Hematopoietic multipotent progenitor cell treated with erythropoietin and hydrocortisone succinate and interleukin-3 and kit ligand, for 6 days (in vitro differentiated cells): ENCODE measurements at places on chromosomes 12 and 14.
A peak's percentile ranks its signal among the peaks of the same experiment; 100 is the strongest.

DNA sequence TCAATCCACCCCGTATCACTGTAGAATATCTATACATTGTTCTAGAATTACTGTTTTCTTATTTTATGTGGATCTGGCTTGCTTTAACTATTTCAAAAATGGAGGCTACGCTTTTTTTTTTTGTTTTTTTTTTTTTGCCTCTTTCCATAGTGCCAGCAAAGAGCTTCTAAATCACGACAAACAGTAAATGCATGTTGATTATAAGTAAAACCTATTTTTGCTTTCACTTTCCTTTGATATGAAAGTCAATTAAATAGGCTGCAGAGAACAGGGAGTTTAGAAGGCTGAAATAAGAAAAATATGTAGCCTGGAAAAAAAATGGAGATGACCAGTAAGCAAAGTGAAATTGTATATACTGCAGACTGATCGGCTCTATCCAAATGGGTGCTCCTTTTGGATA, 112.3 kb upstream of the AMIGO2 start:
- no peak for DNase-seq

GRCh38 chr12:122886851-122887818, 8.8 kb downstream of the VPS37B start:
- peak; percentile 92 for DNase-seq

GRCh38 chr12:65826353-65827171, 2.3 kb downstream of the HMGA2 start:
- DNase-seq, result peak; percentile 52

GRCh38 chr12:79406993-79407392, 283.8 kb downstream of the PAWR start:
- no peak for DNase-seq

DNA sequence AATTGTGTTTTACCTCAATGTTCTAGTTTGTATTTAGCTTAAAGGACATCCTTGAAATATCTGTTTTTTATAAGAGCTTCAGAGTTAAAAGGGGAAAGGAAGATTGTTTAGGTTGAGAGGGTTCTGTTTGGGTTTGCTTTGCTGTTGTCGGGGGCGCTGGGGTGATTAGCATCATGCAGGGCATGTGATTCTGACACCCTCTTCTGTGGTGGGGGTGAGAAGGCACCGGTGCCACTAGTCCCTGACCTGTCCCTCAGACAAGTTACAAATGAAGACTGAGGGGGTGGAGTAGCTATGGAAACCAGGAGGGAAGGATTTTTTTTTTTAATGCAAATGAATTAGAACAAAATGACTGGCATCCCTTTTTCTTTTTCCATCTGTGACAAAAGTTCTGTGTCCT, 291.3 kb downstream of the RPAP3 start:
- DNase-seq, result no peak

GRCh38 chr14:93410021-93410420, 20.7 kb upstream of the UNC79 start:
- DNase-seq, result no peak

- no peak for DNase-seq
These were observed 7.9 kb upstream of the PAPOLA start for GRCh38 chr14:96494331-96494730.

GRCh38 chr14:91365552-91365951, 52.1 kb downstream of the CCDC88C start:
- DNase-seq, result no peak

- DNase-seq, result no peak
These were observed 13.5 kb upstream of the EML1 start for GRCh38 chr14:99779751-99780150.

DNA sequence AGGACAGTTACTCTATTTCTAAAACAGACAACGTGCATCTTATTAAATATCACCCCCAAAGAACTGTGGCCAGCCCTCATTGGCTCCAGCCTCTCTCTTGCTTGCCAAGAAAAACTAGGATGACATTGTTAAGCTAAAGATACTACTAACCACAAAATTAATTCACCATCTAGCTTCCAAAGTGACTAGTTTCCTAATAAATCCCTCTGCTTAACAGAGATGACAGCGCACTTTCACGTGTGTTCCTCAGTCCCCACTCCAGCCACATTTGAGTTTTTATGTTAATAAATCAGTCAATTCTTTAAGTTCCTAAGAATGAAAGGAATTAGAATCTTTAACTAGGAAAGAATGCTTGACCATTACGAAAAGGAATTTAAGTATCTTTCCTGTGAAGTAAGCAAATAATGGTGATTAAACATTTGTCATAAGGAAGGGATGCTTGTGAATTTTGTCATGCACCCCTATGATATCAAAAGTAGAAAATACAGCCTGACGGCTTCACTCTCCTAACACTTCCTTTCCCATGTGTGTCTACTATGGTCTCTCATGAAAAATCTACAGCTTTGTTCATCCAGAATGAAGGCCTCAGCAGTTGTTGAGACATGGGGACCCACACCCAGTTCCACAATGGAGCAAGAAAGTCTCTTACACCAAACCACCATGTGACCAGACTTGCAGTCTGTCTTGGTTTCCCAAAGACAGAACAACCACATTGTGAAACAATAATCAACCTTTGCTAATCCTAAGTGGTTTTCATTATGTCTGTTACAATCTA, 8.1 kb downstream of the CORO1C start:
- DNase-seq, result peak; percentile 64

DNA sequence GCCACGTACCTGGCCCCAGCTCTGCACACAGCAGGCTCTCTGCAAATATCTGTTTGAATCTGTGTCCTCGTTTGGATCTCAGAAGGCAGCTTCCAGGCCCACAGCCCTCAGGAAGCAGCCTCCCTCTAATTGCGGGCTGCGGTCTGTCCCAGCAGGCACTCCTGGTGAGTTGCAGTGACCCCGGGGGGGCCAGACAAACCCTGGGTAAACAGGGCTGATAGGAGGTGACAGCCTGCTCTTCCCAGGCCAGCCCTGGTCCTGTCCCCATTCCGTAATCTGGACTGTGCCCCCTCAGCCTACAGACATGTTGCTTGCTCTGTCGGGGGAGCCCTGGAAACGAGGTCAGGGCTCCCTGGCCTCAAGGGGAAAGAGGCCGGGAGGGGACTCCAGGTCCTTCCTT, 2.0 kb downstream of the FOXN4 start:
- DNase-seq, result no peak

DNA sequence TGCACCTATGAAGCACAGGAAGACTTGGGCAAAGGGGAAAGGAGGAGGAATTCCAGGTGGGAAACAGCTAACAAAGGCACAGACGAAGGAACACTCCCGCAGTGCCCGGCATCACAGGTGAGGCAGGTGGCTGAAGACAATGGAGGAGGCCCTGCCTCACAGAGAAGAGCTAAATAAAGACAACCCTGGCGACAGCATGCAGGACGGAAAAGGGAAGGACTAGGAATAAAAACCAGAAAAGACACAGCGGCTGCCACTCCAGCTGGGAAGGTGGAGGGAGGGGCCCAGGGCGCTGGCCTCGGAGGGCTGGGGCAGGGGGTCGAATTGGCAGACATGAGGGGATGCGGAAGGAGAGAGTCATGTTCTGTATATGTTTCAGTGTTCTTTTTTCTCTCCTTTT, 43.0 kb upstream of the ANO2 start:
- no peak for DNase-seq

GRCh38 chr14:104714066-104714465, 10.0 kb upstream of the ADSS1 start:
- DNase-seq, result no peak

- no peak for DNase-seq
These were observed 13.1 kb downstream of the NT5DC3 start for GRCh38 chr12:103827911-103828391.

DNA sequence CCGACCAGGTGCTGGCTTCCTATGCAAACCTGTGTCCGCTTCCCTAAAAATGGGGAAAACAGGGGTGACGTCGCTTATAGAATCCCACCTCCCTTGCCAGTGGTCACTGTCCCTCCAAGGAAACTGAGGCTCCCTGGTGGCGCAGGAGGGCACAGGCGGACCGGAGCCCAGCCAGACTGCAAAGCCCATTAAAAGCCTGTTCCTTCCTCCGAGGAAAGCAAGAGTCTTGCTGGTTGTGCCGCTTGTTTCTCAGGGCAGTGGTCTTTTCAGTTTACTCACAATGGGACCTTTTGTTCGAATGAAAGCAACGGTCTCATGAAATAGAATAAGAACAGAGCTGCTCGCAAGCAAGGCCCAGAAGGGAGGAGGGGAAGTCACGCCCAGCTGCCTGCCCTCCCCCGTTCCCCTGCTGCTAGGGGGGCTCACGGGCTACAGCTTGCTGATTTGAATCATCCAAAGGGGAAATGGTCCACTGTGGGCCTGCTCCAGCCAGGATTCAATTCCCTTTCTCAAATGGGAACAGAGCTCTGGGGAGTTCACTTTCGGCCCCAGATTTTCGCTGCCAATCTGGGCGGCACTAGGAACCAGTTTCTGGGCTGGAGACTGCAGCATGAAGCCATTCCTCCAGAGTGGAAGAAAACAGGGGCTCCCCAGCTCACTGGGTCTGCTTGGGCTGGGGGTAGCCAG, 4.6 kb upstream of the SELPLG start:
- DNase-seq, result no peak

DNA sequence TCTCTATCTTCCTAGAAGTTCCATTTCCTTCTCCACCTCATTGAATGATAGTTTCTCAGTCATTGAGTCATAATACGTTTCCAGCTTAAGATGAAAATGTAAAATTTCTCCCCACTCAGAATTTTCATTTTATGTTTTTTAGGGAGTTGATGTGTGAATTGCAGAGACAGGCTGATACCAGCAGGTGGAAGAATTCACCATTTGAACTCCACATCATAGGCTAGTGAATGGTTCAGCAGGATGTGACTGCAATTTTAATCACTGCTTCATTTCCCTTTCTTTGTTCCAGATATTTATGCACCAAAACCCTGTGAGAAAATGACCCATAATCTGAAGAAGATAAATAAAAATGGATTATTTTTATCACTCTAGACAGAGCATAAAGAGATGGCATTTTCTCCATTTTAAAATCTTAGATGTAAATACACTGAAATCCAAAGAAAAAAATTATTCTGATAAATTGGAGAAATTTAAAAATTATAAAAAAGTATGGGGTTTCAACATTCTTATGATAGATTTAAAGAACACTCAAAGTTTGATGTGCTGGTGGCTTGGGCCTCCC, 10.6 kb upstream of the PYGL start:
- DNase-seq, result peak; percentile 74

DNA sequence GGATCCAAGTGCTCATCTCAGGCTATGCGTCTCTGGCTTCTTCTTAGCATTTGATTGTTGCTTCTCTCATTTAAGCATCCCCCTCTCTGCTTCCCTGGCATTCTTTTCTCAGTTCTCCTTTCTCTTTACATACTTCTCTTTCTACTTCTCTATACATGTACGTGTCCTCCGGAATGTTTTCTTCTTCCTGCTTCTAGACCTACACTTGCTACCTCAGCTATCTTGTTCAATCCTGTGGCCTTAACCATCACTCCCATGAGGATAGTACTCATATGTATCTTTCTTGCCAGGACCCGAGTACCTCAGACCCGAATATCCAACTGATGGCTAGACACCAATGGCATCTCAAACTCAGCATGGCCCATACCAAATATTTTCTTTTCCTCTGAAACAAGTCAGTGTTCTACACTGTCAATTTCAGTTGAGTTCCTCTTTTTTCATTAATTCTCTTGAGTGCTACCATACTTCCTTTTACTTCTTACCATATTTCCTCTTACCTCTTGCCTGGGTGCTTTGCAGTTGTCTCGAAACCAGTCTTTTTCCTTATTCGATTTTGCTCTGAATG, 115.1 kb upstream of the SLC38A2 start:
- DNase-seq, result peak; percentile 32

- DNase-seq, result no peak
These were observed 111.6 kb downstream of the TSPAN8 start for GRCh38 chr12:71046215-71046614.

- DNase-seq, result no peak
These were observed 39.7 kb downstream of the PSMA6 start for GRCh38 chr14:35331605-35332516.

DNA sequence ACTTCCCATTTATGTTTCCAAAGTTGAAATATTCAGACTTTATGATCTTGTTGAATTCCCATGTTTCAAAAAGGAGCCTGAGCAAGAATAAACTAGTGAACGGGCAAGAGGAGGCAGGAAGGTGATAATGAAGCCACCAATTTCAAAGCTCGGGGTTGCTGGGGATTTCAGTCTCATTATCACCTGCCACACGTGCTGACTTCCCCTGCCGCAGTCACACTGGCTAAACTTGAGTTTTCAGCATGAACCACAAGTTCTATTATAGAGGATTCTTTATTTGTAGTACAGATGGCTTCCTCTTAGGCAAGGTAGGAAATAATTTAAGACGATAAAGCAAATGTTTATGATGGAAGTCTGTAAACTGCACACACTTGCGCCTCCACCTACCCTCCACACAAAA, 18.1 kb upstream of the DIABLO start:
- DNase-seq, result no peak

GRCh38 chr12:92987362-92987761, 58.3 kb upstream of the EEA1 start:
- DNase-seq, result peak; percentile 83

DNA sequence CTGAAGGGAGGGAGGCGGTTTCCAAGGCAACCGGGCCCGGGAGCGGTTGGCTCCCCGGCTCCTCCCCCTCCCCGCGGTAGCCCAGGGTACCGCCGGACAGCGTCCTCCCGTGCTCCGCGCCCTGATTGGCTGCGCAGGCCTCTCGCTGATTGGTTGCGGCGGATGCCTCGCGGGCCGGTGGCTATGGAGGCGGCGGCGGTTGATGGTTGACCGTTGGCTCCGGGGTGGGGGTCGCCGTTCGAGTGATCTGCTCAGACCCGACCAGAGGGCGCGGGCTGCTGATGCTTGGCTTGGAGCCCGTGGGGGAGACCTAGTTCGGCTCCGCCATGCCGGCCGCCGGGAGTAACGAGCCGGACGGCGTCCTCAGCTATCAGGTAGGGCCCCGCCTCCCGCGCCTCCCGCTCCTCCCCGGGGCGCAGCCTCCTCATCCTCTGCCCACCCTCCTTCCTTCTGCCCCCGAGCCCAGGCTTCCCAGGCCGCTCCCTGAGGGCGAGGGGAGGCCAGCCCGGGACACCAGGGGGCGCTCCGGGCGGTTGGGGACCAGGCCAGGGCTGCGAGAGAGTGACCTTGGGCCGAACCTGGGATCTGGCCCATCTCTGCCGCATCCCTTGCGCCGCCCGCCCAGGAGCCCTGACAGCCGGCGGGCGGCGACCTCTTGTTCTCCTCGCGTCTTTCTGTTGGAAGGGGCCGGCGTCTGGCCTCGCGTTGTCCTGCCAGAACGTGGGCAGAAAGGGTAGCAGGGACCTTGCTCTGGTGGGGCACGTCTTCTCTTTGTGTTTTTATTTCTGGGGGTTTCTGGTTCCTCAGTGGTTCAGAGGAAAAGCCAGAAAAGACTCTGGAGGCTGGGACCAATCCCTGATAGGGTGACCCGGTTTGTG, at the start of gene SLC4A8:
TSS of gene SLC4A8 (plus strand) at position 170 of the 878 bp plus-strand sequence. CDS start at position 327, 157 bp downstream.
- DNase-seq, result peak; percentile 86

- DNase-seq, result peak; percentile 72
These were observed 98.6 kb downstream of the IRF2BPL start for GRCh38 chr14:76929927-76930326.

- DNase-seq, result no peak
These were observed 1005.8 kb downstream of the TRHDE start for GRCh38 chr12:73277971-73278370.
